Gastrocnemius medialis (tissue), 4 donors: ENCODE measurements at places on chromosomes 4 and X. TPM values are rescaled to one million over a fixed set of nuclear protein-coding genes. Genes with fewer than 3 reads are reported as not detected.

Gene TRPC5OS
- total RNA-seq = not detected

- no peak for DNase-seq
Observed at GRCh38 chr4:104490096-104490769, 4.5 kb downstream of the CXXC4 start.

- no peak for DNase-seq
Observed at GRCh38 chr4:159111416-159111815, 8.5 kb downstream of the RAPGEF2 start.

DNA sequence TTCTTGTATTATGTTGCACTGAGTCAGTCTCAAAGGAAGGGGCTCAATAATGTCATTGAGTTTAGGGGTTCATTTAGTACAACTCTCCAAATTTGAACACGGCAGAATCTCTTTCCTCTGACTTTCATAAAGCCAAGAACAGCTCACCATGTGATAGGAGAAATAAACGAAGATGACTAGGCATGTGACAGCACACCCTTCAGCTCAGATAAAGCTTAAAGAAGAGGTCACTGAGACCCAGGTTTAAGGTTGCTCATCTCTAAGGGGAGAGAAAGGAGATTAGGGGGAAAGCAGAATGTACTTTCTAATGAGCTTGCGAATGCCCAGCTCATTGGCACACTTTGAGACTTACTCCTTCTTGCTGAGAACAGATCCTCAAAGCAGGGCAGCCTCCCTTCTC is 89.0 kb downstream of the PLAC1 start:
- no peak for DNase-seq

- DNase-seq = no peak
Observed at GRCh38 chrX:76893930-76894329, 466.4 kb downstream of the MAGEE1 start.

DNA sequence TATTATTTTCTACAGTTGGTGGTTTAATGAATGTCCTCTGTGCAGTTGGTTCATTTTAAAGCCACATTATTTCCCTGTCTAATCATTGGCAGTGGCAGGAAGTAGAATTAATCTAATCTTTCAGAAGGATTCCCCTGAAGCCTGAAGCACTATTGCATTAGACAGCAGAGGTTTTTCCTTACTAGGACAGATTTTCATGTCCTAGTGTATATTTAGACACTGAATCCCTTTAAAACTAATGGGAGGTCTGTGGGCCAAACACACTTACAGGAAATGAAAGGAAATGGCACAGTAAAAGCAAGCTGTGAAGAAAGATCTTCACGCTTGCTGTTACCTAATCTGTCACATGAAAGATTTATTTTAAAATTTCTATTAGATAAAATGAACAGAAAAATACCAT is 165.2 kb downstream of the SLC39A8 start:
- DNase-seq = no peak

DNA sequence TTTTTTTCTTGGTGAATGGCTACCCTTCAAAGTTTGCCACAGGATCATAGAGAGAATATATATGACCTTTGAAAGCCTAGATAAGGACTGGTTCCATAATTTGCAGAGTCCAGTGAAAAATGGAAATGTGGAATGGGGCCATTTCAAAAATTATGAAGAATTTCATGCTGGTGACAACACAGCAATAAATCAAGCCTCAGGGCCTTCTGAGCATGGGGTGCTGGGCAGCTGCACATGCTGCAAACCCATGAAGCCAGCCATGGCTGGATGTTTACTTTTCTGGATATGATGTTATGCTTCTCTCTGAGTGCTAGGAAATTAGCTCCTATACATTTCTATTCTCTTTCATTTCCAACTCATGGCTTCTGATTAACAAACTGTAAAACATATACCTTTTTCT is 16.0 kb upstream of the PLA2G12A start:
- no peak for DNase-seq

GRCh38 chrX:5672099-5672498 is 556.6 kb downstream of the NLGN4X start:
- no peak for DNase-seq

DNA sequence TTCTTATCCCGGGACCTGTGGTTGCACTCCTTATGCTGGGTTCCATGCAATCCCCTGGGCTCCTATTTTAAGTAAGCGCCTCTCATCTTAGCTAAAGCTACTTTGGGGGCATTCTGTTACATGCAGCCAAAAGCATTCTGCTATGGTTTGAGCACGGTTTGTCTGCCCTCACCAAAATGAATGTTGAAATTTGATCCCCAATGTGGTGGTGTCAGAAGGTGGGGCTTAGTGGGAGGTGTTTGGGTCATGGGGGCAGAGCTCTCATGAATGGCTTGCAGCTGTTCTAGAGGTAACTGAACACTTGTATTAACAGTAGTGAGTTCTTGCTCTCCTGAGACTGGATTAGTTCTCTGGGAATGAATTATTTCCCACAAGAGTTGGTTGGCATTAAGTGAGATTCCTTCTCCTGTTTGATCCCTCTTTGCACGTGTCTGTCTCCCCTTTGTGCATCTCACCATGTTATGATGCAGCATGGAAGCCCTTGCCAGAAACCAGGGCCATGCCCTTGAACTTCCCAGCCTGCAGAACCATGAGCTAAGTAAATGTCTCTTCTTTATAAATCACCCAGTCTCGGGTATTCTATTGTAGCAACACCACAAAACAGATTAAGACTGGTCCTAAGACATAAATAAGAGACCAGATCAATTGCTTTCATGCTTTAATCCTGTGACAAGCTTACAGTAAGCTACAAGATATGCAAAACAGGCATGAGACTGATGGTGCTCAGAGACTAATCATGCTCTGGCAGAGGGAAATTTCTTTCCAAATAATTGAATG is 141.8 kb downstream of the TSPAN5 start:
- DNase-seq = no peak

DNA sequence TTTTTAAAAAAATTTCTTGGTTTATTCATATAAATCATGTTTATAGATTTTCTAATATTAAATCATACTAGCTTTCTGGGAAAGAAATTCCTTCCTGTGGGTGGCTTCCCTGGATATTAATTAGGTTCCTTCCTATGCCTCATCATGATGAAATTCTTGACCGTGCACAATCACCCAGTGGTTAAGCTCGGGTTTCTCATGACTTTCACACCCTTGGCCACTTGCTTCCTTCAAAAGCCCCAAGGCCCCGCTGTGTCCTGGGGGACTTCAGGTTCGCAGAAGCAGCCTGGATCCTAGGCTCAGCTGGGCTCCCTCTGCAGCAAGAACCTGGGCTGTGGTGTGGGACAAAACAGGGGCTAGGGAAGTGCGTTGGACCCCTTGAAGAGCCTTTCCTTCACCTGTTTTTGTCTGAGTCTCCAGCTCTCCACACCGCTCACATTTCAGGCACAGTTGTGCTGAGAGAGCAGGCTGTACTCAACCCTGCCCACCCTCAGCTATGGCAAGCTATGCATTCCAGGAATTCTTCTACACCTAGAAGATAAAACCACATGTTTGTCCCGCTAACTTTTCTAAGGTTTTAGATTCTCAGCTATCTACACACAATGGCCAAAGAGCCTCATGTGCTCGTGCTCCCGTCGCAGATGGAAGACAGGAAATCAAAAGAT is 48.9 kb upstream of the TMSB15B start:
- DNase-seq = no peak

DNA sequence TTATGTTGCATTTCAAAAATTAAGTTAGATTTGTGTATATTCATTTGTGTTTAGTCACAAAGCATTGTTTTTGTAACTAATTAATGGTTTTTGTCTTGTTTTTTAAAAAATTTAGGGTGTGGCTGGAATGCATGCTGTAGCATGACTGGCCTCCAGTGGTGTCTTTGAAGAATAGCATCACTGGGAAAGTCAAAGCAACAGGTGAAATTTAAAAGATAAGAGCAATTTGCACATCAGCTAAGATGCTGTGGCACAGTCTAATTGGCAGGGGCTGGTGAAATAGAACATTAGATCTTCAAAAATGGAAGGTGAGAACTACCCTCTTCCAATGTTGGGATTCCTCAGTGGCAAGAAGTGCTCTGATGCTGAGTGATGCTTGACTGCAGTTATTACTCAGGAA is 45.3 kb downstream of the ANK2 start:
- no peak for DNase-seq

Gene VBP1
- 79.0 TPM for total RNA-seq

Gene SPACA5
- not detected for total RNA-seq

DNA sequence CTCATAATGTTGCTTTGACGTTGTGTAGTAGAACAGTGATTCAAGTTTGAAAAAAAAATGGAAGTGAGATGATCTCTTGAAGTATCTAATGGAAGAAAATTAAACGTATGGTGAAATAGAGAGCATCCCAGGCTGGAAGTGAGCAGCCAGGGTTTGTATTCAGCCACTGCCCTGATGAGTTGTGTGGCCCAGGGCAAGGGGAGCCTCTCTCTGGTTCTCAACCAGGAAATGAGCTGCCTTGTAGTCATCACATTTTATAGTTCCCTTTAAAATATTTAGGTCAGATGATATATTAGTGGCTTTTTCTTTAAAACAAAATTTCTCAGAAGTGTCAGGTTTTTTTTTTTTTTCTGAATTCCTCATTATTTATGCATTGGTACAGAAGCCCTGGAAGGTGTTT is 150.3 kb downstream of the GPAT3 start:
- no peak for DNase-seq

DNA sequence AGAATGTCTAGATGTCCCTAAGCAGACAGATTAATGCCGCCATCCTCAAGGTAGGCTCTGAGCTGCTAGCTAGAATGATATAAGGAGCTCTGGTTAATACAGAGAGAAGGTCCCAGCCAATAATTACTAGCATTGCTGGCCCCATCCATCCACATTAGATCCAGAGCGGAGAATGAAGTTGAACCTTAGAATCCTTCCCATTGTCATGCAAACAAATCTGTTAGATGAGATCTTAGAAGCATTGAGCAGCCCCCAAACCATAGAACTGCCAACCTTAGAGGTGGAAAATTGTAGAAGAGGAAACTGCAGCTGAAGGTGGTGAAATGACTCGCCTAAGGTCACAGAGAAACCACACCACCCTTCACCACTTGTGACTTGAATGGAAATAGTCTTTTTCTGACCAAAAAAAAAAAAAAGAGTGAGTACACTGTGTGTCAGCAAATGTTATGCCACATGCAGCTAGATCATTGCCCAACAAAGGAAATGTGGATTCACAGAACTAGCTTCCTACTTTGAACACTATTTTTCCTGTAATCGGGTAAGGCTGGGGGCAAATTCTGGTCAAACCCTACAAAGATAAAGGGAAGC is 162.1 kb downstream of the SMIM20 start:
- DNase-seq = no peak
